ENCODE measurements at places on chromosomes 2 and 18. TPM values are rescaled to one million over a fixed set of nuclear protein-coding genes. Genes with fewer than 3 reads are reported as not detected.
A peak's percentile ranks its signal among the peaks of the same experiment; 100 is the strongest.

- no peak for DNase-seq
These were observed 696.8 kb downstream of the LRRTM4 start for GRCh38 chr2:76825140-76825970.

DNA sequence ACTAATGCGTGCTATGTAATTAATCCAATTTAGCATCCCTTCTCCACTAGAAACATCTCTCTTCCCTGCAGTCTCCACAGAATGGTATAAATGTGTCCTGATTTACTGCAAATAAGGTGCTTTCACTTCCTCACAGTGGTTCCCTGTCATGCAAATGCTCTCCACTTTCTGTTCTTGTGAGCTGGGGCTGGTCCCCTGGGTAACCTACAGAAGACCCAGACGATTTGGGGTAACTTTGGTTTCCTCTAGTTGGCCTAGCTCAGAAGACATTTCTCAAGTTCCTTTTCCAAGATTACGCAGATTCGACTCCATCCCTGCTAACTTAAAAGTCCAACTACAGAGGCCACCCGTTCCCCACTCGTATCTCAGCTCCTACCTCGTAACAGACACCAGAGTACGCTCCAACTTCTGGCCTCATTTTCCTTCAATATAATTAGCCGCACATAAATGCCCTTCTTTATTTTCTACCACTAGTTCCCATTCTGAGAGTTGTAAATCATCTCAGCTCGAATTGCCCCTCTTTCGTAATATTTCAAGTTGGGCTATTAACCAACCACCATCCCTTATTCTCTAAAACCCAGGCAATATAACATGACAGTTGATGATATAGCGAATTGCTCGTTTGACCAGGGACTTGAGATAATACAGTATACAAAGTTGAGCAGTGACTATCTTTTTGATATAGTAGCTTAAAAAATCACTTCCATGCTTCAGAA is 28.8 kb upstream of the NEDD4L start:
- no peak for DNase-seq

DNA sequence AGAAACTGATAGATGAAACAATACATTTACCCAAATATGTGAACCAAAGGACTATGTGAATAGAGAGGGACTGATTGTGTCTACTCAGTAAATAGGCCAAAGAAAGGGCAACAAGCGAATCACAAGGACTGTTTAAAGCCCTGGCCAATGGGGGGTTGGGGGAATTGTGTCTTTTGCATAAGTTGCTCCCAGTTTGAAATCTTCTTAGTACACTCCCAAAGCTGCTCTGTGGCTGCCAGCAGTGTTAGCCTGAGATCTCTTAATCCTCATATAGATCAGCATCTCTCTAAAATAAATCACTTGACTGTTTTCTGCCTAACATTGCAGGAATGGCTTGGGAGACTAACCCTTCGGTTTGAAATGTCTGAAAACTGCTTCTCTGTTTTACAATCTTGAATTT is 236.4 kb downstream of the PLCL1 start:
- DNase-seq = peak; percentile 50

DNA sequence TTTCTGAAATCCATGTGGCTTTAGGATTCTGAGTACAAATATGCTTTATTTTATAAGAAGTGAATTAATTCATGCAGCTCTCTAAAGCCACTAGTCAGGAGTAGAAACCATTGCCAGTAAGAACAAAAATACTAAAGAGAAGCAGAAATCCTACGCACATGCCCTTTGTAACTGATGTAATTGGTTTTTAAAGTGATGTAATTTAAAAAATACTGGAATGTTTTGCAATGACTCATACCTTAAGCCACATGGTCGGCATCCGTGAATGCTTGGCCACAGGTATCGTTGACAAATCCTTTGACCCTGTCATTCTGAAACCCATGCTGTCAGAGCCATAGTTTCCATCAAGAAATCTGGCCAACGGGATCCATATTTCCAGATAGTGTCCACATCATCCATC is 213.3 kb downstream of the ACKR3 start:
- DNase-seq = no peak

GRCh38 chr2:189369566-189369965 is 71.7 kb upstream of the WDR75 start:
- no peak for DNase-seq

- no peak for DNase-seq
These were observed 156.8 kb downstream of the TMEM200C start for GRCh38 chr18:5738526-5738925.

DNA sequence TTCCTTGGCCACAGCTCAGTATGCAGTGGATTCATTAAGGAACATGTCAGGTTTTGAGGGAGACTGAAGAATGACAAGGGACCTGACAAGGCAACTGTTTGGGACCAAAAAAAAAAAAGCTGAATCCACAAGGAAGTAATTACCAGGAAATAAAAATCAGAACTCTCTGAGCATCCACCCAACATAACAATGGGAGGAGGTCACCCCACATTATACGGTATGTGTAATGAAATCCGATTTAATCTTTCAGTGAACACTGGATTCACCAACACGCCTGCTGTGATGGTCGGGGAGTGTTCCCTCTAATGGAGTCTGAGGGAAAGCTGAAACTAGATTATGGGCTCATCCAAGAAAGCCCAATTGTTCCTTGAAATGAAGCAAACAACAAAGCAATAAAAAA is 329.3 kb downstream of the ETAA1 start:
- peak; percentile 15 for DNase-seq

DNA sequence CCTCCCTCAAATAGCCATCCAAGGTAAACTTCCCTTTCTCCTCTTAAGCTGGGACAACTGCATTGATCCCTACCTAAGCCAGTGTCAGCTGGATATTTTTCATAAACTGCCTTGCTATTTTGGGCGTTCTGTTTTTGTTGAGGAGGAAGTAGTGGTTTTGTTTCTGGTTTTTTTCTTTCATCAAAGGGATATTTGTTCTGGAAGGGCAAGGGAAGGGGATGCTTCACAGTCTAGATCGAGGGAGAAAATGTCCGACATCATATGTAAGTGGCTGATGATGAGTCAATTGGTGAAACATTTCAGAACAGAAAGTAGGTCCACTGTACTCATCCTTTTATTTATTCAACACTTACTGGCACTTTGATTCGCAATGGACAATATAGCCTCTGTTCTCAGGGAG is 31.0 kb downstream of the TANC1 start:
- DNase-seq = no peak

DNA sequence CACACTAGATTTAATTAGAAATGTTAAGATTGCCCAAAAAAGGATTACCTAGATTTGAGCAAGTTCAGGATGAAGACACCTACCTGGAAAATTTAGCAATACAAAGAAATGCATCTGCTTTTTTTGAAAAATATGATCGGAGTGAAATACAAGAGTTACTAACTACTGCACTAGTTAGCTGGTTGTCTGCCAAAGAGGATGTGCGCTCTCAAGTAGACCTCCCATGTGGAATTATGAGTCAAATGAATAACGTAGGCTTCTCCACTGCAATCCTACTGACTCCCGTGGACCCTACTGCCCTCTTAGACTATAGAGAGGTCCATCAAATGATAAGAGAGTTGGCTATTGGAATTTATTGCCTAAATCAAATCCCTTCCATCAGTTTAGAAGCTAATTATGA is 2.0 kb downstream of the ANKAR start:
- no peak for DNase-seq

- DNase-seq = peak; percentile 3
These were observed 14.1 kb downstream of the ACMSD start for GRCh38 chr2:134852518-134852917.

- no peak for DNase-seq
These were observed 780.6 kb downstream of the TSN start for GRCh38 chr2:122535960-122536505.

- DNase-seq = no peak
These were observed 267.3 kb downstream of the ZNF516 start for GRCh38 chr18:76227759-76228158.

- peak; percentile 48 for DNase-seq
These were observed 82.1 kb upstream of the POMC start for GRCh38 chr2:25250331-25251070.

- no peak for DNase-seq
These were observed 240.3 kb downstream of the VAPA start for GRCh38 chr18:10153924-10154752.

DNA sequence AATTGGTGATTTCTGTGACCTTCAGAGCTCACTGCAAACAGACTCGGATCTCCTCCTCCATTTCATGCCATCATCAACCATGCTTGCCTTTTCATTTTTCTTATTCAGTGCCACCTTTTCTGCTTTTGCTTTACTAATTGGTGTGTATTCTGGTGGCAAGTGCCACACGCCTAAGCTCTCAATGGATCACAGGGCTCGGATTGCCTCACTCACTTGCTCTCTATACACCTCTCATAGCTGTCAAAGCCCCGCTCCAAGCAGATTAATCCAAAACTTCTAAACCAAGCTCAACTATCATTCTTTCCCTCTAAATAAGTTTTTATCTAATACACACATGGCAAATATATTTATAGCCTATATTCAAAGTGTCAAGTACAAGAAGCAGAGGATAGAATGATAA is 86.4 kb downstream of the PLEKHM3 start:
- DNase-seq = no peak

- no peak for DNase-seq
These were observed 95.6 kb downstream of the NDUFA10 start for GRCh38 chr2:239929504-239929903.

DNA sequence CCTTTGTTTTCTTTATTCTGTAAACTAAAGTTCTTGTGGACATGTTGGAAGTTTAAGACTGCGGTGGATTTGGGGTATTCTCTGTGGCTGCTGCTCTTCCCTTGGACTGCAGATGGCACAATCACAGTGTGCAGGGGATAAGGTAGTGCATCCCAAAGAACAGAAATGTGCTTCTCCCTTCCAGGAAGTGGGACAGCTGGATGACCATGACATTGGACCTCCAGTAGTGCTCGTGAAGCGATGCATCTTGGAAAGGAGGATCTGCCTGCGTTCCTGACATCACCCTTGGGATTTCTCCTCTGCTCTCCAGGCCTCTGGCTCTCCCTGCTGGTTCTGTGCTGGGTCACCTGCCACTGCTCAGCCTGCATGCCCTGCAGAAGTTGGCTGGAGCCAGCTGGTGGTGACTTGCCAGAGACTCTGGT is 109.9 kb downstream of the SLC4A3 start:
- peak; percentile 48 for DNase-seq

DNA sequence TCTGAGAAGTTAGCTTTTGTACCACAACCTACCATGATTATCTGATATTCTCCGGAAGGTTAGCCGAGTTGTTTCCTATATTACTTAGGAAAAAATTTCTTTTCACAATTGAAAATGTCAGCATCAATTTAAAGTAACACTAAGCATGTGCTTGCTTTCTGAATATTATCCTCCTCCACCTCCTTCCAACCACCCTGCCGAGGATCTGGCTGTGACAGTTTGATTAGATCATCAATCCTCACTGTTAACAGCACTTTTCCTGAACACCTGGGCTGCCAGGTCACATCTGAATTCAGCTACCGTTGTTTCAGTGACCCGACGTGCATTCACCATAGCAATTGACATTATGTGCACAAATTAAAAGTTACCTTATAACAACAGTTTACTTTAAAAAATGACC is 207.0 kb downstream of the ZNF407 start:
- no peak for DNase-seq

GRCh38 chr2:221567231-221567760 is 4.8 kb downstream of the EPHA4 start:
- peak; percentile 28 for DNase-seq

DNA sequence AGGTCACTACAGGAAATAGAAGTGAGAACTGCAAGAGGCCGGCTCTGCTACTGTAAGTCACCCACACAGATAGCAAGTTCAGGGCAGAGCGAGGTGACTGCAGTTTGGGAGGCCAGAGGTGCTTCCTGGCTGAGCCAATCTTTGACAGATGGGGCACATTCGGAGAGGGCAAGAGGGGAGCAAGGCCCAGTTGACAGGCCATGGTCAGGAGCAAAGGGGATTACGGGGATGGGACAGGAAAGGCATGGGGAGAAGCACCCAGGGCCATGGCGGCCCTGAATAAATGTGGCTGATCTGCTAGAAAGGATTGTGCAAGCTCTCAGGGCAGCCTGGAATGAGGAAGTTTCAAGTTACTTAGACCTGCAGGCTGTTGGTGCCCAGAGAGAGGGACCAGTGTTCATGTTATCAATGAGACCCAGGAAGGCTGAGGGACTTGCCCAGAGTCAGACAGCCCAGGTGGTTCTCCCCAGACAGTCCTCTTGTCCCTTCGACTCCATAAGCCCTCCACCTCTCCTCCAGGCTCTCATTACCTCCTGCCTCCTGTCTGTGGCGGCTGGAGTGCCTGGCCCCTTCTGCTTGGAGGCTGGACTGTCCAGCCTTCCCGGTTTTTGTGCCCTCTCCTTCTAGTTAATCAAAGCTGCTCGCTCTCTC is 123.3 kb downstream of the CTIF start:
- peak; percentile 29 for DNase-seq

Gene B3GNT7
- total RNA-seq = 1.5 TPM

Gene SERPINB12
- total RNA-seq = not detected

Gene PPP3R1
- total RNA-seq = 29.1 TPM

Gene PPIG
- total RNA-seq = 88.4 TPM

Gene GBX2
- not detected for total RNA-seq

Gene ABCB6
- total RNA-seq = 14.0 TPM

Gene EVX2
- total RNA-seq = not detected

Gene ZCCHC2
- total RNA-seq = 8.9 TPM

Gene TDRD15
- not detected for total RNA-seq

Gene ABCB11
- total RNA-seq = 0.09 TPM
